ENCODE measurements at places on chromosomes 3 and 15.

DNA sequence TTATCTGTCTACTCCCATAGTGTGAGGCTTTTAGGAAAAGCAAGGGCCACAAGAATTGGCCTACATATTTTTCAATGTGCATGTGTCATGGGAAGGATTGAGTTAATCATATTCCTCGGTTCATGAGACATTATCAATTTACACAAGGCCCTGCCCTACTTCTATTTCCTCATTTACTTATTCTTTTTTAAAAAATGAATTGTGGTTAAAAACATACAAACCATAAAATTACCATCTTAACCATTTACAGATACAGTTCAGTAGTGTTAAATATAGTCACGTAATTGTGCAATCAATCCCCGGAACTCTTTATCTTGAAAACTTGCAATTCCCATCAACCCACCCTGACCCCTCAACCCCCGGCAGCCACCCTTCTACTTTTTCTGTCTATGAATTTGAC, 284.0 kb upstream of the GADL1 start:
- DNase-seq = no peak

GRCh38 chr3:11774296-11774877, 72.3 kb downstream of the TAMM41 start:
- DNase-seq = no peak

DNA sequence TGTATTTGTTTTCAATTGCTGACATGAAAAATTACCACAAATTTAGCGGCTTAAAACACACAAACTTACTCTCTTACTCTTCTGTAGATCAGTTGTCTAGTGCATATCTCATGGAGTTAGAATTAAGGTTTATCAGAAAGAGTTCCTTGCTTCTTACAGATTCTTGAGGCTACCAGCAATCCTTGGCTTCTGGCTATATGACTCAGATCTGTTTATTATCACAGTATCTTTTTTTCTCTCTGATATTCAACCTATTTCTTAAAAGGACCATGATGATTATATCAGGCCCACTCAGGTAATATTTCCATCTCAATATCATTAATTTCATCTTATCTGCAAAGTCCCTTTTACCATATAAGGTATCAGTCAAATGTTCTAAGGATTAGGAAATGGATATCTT, 263.5 kb upstream of the BCHE start:
- no peak for DNase-seq

DNA sequence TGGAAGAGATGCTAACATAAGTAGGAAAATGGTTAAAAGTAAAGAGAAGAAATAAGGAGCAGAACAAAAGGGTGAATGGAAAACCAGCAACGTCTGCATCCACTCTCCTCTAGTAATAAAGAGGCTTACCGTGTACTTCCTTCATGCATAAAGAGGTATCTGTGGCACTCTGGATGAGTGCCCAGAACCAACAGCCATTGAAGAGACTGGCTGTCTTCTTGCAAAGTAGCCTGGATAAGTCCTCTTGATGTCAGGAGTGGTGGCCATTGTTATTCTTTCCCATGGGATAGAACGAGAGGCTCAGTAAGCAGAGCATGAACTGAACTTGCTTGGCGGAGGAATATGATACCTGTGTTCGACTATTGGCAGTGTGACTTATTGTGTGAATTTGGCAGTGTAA, 186.2 kb upstream of the RASGRP1 start:
- no peak for DNase-seq

GRCh38 chr3:126984391-126985131, 1.6 kb downstream of the PLXNA1 start:
- no peak for DNase-seq

DNA sequence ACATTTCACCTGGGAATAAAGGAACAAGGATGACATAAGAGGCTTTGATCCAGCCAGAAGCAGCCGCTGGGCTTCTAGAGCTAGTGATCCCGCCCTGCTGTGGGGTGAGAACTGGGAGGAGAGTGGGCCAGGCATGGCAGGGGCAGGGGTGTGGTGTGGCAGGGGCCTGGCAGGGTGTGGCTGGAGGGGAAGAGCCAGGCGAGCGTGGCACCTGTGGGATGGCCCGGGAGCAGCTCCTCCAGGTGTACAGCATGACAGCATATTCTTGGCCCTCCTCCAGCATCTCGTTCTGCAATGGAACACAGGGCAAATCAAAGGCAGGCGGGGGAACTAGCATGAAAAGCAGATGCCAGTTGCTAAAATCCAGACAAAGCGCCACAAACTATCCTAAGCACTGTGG, 35.5 kb downstream of the CYFIP1 start:
- no peak for DNase-seq

DNA sequence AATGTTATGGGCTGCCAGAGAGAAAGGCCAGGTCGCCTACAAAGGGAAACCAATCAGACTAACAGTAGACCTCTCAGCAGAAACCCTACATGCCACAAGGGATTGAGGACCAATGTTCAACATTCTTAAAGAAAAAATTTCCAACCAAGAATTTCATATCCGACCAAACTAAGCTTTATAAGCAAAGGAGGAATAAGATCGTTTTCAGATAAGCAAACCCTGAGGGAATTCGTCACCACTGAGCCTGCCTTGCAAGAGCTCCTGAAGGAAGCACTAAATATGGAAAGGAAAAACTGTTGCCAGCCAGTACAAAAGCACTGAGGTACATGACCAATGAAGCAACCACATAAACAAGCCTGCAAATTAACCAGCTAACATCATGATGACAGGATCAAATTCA, 33.1 kb downstream of the PYGO1 start:
- DNase-seq = no peak

GRCh38 chr3:11914041-11914440, 67.4 kb upstream of the TAMM41 start:
- no peak for DNase-seq

DNA sequence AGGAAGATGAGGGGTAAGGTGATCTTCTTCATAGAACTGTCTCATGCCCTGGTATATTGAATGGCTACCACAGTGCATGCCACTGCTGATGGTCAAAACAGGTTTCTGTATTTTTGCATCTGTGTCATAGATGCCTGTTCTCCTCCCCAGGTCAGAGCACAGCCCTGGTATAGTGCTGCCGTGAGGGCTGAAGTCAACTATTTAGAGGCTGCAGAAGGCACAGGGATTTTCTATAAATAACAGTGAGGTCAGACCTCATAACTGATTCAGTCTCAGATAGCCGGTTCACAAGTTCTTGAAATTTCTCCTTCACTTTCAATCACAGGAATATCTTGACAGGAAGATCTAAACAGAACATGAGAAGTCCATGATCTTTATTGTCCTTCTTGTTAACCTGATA, 99.2 kb upstream of the NUDT16 start:
- DNase-seq = no peak

DNA sequence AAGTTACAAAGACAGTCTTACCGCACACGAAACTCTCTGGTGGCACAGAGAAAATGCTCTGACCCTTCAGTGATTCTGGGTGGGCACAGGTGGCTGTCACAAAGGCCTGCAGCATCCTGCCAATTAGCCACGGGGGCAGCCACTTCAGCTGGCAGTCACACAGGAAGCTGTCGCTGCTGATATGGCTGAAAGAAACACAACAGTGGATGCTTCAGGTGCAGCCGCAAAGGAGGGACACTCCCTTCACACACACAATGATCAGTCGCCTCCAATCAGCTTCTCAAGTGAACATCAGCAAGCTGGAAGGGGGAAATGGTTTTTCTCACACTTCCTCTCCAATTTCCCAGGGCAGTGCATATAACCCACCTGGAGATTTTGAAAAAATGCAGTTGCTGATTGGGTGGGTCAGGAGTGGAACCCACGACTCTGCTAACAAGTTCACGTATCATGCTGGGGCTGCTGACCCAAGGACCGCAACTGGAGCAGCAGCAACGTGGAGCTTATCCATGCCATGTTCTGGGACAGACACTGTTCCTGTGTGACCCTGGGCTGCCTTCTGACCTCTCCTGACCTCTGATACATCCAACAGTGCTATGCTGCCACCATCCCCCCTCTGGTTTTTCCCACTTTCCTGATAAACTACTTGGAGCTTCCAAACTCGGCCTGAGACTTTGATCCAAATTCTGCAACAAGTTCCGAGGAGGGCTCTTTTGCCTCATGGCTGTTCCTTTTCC, 106.6 kb downstream of the LRIG1 start:
- DNase-seq = no peak

DNA sequence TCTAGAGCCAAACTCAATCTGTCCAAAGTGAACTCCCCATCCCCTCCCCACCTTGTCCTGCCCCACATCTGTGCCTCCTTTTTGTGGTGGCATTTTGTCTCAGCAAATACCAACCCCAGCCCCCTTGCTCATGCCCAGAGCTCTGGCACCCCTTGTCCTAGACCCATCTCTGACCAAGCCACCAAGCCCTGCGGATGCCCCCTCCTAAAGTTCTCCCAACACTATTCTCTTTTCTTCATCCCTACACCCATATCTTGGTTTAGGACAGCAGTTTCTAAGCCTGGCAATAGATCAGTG, 17.7 kb downstream of the ACAA1 start:
- no peak for DNase-seq

- no peak for DNase-seq
Observed at GRCh38 chr15:58398071-58398470, 33.7 kb upstream of the LIPC start.

- DNase-seq = no peak
Observed at GRCh38 chr15:83155942-83156341, 48.5 kb downstream of the TM6SF1 start.

DNA sequence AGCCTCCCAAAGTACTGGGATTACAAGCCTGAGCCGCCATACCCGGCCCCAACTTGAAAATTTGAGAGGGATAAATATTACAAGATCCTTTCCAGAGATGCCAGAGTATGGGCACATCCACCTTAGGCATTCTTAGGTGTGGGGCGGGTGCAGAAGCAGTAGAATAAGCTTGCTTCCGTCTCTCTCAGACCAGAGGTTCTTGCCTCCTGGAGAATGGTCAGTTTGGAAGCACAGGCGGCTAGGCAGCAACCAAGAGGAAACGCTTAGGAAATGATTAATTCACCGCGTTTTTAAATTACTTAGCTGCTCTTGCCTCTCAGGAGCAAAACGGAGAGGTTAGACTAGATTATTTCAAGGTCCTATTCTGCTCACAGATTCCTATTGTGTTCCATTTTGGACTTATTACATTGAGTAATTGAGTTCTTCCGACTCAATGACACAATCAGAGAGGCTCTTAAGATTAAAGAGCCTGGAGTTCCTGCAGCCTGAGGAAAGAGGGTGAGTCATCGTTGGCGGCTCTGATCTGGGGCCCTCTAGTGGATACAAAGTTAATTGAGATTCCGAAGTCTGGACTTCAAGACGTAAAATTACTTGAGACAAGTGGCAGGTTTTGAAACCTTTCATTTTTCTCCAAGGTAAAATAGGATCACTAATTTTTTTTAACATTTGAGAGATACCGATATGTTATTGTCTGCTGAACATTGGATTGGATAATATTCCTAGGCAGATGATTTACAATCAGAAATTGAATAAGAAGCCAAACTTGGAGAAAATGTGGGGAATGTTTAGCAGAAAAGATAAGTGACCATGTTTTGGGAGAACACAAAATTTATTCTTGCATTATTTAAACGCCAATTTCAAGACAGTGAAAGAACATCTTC, 5.8 kb upstream of the TOPAZ1 start:
- DNase-seq = peak; percentile 43

- DNase-seq = no peak
Observed at GRCh38 chr3:115520651-115521245, 102.6 kb upstream of the GAP43 start.

- no peak for DNase-seq
Observed at GRCh38 chr15:63922261-63922904, 88.6 kb upstream of the HERC1 start.

Data from skin of body (tissue), 3 donors.